ENCODE measurements at places on chromosomes 16 and 17.

- DNase-seq = no peak
Measured at GRCh38 chr16:4142268-4142667, 26.0 kb upstream of the ADCY9 start.

GRCh38 chr16:58293449-58293848 is 1.4 kb downstream of the PRSS54 start:
- DNase-seq = no peak

DNA sequence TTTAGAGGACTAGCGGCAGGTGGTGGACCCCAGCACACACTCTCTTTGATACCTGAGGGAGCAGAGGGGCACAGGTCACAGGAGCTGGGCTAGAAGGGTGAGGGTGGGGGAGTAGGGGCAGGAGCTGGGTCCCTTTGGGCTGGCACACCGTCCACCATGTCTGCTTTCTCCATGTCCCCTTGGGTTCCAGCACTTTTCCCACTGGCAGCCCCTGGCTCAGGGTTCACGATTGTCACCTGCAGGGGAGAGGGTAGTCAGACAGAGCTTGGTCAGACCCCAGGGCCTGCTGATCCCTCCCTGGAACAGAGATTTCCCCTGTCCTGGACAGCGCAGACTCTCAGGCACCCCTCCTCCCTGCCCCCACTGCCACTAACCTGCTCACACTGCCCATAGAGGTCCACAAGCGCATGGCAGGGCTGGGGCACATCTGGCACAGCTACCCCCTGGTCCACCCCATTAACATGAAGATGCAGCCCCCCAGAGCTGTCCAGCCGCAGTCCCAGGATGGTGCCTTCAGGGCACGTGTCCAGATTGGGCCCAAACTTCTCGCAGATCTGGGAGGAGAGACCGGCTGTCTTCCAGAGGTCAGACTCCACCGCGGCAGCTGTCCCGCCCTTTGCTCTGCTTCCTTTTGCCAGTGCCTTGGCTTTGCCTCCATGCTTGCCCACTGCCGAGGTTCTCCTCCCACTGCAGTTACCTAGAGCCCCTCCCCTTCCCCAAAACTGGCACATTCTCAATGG is 3.1 kb upstream of the GPS2 start:
- no peak for DNase-seq

DNA sequence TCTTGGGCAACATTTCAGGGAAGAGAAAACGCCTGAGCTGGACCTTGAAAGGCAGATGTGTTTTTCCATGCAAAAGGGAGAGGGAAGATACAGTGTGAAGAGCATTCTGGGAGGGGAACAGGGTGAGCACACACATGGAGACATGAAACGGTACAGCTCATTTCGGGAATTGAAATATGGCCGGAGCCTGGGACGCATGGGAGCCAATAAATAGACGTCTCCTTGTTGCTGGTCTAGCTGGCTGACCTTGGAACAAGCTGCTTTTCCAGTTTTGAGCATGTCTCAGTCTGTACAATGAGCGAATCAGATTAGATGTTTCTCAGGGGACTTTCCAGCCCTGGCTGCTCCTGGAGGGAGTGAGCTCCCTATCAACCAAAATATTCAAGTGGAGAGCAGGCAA is 63.6 kb downstream of the ASIC2 start:
- DNase-seq = no peak

- no peak for DNase-seq
Measured at GRCh38 chr17:78524870-78525510, 52.2 kb downstream of the DNAH17 start.
